NCI-H226 (cell line): ENCODE measurements at places on chromosomes 16 and 17.
A peak's percentile ranks its signal among the peaks of the same experiment; 100 is the strongest.

GRCh38 chr17:43832168-43832975 lies 574 bp downstream of the MPP3 start:
- peak; percentile 62 for DNase-seq

- DNase-seq = no peak
Measured at GRCh38 chr16:64269756-64270155, 852.1 kb downstream of the CDH11 start.

DNA sequence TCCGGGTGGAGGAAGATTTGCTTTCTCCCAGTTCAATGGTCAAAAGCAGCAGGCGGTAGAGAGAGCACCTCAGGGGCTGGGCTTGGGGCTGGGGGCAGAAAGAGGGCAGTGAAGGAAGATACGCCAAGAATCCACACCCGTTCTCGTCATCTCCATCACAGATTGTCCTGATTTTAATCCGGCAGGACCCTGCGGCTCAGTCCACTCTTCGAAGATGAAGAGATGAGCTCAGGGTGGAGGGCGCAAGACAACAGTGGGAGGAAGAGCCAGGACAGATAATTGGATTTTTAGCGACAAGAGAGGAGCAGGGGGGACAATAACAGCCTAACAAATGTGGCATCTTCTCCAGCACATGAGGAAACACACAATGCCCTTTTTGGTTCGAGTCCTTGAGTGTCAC lies 165.9 kb downstream of the SDK2 start:
- no peak for DNase-seq

DNA sequence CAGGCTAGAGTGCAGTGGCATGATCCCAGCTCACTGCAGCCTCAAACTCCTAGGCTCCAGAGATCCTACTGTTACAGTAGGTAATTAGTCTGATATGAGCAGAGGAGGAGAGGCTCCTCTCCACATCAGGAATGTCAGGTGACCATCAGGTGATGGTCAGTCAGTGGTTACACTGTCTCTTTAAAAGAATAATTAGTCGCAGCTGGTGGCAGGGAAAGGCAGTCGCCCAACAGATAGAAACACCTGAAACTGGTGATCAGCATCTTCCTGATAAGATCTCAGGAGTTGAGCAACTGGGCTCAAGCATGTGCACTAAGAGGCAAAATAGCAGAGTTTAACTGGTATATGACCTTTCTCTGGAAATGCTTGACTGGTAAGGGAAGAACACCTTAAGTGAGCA lies 21.5 kb upstream of the ABCA5 start:
- DNase-seq = no peak

- no peak for DNase-seq
Measured at GRCh38 chr16:2595393-2596205, 57.8 kb downstream of the PDPK1 start.

GRCh38 chr16:89417352-89417751 lies 73.0 kb downstream of the ANKRD11 start:
- DNase-seq = no peak

DNA sequence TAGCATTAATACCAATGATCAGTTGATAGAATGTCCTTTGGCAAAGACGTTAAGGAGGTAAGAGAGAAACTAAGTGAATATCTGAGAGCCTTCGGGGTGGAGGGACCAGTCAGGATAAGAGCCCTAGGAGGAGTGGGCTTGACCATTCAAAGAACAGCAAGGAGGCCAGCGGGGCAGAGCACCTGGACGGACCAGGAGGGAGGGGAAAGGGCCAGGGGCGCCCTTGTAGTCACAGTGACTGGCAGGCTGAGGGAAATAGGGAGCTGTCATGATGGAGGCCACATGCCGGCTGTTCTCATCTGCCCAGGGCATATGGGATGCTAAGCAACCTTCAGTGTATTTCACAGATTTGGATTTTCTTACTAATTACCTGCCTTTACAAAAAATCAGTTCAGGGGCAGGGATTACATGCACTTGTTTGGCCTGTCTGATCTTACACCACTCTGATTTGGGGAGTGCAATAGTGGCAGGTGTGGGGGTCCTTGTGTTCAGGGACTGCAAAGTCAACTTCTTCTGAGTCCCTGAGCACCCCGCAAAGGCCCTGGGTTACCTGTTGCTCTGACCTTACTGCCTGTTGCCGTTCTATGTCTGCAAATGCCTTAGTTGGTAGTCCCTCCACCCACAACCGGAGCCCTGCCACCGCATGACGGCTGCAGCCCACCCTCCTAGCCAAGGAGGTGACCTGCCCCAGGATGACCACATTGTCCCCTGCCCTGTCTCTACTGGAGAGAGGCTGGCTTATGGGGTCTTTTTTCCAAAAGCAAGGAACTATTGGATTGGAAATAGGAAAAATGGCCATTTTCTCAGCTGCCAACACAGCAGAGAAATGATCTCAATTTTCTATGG lies 10.0 kb downstream of the TMEM132E start:
- no peak for DNase-seq

- DNase-seq = peak; percentile 11
Measured at GRCh38 chr16:49928176-49929041, 72.5 kb upstream of the ZNF423 start.

DNA sequence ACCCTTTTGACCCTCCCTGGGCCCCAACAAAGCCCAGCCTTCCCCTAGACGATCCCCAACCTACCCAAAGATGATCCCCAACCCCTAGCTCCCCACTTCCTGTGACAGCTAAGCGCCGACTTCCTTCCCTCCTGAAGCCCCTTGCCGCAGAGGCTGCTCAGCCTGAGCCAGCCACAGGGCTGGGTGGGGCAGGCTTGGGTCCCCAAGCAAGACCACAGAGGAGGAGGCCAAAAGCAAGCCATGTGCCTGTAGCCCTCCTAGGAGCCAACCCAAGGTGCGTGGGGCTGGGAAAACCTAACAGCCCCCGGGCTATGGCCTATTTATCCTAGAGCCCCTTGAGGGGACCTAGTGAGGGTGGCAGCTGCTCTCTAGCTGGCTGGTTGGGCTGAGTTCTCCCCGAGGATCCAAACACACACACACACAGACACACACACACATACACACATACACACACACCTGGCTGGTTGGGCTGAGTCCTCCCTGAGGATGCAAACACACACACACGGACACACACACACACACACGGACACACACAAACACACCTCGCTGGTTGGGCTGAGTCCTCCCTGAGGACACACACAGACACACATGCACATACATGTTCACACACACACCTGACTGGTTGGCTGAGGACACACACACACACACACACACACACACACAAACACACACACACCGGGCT lies 4.8 kb downstream of the ARRB2 start:
- no peak for DNase-seq

DNA sequence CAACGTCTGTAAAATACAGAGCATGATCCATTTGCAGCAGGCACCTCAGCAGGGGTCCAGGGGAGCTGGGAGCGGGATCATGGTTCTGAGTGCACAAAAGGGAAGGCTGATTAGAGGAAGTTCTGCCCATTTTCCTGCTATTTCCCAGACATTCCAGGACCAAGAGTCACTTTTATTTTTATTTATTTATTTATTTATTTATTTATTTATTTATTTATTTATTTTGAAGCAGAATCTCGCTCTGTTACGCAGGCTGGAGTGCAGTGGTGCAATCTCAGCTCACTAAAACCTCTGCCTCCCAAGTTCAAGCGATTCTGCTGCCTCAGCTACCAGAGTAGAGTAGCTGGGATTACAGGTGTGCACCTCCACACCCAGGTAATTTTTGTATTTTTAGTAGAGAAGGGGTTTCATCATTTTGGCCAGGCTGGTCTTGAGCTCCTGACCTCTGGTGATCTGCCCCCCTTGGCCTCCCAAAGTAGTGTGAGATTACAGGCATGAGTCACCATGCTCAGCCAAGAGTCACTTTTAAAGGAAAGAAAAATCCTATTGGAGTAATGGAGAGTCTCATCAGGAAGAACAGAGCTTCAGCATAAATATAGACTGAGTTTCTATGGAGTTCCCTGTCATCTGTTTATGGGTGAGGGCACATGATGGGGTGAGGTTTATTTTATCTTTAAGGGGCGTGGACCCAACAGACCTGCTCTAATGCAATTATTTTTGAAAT lies 355.2 kb downstream of the HAPSTR1 start:
- DNase-seq = no peak

DNA sequence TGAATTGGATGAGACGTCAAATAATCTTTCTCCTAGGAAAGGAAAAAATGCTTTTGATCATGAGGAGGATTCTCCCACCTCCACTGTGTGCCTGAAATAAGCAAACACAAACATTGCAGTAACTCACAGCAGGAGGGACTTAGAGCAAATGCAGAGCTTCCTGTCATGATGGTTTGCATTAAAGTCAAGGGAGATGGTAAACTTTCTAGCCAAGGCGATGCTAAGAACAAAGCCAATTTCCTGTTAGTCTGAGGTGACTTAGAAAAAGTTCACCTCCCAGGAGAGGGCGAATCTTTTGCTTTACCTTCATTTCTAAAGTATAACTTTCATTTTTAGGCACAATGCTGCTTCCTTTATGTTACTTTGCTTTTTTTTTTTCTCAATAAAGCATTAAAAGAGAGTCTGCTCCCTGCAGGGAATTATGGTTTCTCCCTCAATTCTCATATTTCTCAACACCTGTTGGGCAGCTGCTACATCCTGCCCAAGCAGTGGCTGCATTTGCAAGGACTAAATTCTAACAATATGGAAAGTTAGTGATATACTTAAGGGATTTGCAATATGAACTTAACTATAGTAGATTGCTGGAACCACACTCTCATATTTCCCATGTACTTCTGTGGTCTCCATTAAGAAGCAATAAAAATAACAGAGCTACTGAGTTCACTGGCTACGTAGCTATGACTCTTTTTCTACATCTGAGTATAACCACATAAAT lies 175.6 kb downstream of the PCTP start:
- no peak for DNase-seq

- no peak for DNase-seq
Measured at GRCh38 chr16:84794186-84794585, 25.6 kb upstream of the CRISPLD2 start.

DNA sequence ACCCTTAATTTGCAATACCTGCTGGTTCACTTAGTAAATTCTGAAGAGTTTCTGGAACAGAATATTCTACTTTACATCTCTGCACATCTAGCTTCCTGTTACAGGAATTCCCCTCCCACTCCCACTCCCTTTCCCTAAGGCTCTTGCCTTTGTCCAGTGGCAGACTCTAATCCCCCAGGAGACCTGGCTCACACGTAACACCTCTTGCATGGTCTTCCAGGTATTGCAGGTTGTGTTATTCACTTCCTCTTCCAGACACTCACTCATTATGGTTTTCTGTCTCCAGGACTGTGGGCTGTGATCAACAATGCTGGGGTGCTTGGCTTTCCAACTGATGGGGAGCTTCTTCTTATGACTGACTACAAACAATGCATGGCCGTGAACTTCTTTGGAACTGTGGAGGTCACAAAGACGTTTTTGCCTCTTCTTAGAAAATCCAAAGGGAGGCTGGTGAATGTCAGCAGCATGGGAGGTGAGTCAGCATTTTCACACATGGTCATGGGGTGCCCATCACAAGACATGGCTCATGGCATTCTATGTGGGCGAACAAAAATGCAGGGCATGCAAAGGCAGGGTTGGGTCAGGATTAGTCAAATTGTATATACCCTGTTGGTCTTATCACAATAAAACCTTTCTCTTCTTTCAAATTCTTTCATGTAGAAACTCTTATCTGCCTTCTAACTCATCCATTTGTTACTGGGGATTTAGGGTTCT lies 35.8 kb downstream of the HSD17B2 start:
- DNase-seq = peak; percentile 89

- DNase-seq = no peak
Measured at GRCh38 chr17:77606146-77606864, 352.2 kb upstream of the TNRC6C start.

DNA sequence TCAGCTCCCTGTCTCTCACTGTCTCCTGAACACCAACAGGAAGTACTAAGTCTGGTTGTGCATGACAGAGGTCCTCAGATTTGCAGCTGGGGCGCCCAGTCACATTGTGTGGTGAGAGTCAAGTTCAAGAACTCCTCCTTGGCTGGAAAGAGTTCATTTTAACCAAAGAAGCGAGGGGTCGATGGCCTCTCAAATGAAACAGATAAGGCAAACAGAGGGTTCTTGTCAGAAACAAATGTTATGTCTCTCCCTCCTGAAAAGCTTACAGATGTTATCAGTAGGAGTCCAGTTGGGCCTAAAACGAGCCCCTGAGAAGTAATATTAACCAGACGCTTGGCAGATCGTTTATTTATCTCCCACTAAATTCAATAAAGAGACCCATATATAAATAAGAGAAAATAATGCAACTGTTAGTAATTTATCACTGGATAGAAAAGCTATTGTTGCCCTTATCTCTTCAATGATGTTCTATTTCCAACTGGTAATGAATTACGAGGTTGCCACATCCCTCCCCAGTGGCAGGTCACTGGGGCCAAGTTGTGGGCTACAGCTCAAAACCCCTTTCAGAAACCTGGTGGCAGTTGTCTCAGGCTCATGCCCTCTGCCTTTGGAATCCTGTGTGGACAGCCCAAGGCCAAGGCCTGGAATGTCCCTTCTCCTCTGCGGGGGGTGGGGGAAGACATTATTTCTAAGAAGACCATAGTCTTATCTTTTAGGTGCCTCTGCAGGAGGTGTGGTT lies 307.5 kb upstream of the DYNLRB2 start:
- DNase-seq = no peak

DNA sequence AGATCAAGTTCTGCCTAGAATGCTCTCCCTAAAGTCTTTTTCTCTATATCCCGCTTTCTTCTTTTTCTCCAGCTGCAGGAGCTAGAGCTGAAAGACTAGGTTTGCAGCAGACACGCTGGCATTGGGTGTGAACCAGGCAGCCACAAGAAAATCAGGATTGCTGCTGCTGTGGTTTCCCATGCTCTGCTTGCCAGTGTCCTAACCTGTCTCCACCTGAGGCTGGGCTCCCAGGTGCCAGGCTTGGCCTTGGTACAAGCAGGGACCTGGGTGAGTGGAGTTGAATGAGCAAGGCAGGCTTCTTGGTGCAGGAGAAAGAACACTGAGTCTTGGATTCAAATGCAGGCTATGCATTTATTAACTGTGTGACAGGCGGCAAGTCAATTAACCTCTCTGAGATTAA lies 440.3 kb upstream of the MAF start:
- no peak for DNase-seq

- no peak for DNase-seq
Measured at GRCh38 chr17:29936724-29937123, 4.7 kb upstream of the EFCAB5 start.

DNA sequence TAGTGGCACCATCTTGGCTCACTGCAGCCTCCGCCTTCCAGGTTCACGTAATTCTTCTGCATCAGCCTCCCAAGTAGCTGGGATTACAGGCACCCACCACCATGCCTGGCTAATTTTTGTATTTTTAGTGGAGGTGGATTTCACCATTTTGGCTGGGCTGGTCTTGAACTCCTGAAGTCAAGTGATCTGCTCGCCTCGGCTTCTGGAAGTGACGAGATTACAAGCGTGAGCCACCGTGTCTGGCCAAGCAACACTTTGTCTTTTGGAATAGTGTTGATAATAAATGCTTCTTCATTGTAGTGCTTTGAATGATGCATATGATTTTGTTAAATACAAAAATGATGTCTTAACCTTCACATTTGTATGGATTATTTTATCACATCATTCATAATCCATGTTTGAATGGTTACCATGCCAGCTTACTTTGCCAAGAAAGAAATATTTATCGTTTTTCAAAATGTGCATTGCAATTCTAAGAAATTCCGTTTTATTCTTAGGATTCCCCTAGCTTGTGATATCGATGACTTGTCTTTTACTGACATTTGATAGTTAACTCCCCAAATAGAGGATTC lies 29.1 kb downstream of the USP10 start:
- DNase-seq = no peak

- no peak for DNase-seq
Measured at GRCh38 chr17:73600103-73600871, 44.0 kb downstream of the SDK2 start.

GRCh38 chr17:1173432-1174262 lies 6.1 kb downstream of the ABR start:
- no peak for DNase-seq

GRCh38 chr17:64091116-64091515 lies 38.8 kb downstream of the ERN1 start:
- DNase-seq = no peak
